ENCODE measurements at places on chromosomes 3 and 15.

DNA sequence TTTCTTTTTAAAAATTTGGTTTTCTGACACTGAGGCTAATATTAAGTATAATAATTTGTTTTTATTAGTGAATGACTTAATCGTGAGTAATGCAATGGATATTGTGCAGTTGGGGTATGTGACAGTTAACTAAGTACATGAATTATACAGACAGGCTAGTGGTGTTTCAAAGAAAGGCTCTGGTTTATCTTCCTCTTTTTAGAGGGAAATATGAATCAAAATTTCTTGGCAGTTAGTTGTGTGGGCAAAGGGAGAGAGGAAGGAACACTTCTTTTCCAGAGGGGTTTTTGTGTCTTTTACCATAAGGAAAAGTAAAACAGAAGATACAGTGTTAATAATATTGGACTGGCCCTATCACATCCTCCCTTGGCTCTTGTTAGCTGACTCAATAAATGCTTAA, 2.7 kb downstream of the ZNF654 start:
- no peak for DNase-seq

DNA sequence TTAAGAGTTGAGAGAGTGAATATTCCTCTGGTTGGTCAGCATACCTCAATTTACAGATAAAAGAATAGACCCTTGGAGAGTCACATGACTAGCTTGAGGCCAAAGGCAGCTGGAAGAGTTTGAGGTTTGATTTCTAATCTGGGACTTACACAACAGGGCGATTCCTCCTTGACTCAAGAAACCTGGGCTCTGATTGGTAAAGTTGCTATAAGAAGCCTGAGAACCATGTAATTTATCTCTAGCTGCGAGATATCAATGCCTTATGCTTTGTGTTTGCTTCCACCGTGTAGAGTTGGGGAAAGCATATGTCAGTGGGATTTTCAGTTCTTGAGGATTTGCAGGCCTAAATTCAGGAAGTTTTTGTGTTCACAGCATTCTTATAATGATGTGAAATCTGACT, 206.0 kb downstream of the KLHL25 start:
- DNase-seq, result no peak

DNA sequence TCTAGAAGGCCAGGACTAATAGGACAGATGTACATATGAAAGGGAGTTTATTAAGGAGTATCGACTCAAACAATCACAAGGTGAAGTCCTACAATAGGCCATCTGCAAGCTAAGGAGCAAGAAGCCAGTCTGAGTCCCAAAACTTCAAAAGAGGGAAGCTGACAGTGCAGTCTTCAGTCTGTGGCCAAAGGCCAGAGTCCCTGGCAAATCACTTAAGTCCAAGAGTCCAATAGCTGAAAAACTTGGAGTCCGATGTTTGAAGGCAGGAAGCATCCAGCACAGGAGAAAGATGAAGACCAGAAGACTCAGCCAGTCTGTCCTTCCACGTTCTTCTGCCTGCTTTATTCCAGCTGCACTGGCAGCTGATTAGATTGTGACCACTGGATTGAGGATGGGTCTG, 11.1 kb upstream of the CELF6 start:
- DNase-seq, result no peak

DNA sequence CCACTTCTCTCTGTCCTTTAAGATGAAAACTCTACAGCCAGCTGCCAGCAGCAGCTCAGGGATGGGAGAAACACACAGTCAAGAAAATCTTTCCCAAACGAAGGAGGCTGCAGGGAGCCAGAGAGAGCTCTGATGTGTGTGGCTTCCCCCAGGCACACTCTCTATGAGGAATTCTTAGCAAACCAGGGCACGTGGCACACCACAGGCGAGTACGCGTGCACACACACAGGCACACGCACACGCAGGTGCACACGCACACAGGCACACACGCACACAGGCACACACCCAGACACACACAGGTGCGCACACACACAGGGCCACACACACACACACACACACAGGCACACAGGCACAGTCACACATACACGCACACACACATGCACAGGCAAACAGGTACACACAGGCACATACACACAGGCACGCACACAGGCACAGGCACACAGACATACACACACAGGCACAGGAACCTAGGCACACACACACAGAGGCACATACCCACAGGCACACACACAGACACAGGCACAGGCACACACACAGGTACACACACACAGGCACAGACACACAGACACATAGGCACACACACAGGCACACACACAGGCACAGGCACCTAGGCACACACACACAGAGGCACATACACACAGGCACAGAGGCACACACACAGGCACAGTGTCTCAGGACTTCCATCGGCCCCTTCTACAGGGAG, 91.5 kb upstream of the ATP2B2 start:
- DNase-seq, result no peak

DNA sequence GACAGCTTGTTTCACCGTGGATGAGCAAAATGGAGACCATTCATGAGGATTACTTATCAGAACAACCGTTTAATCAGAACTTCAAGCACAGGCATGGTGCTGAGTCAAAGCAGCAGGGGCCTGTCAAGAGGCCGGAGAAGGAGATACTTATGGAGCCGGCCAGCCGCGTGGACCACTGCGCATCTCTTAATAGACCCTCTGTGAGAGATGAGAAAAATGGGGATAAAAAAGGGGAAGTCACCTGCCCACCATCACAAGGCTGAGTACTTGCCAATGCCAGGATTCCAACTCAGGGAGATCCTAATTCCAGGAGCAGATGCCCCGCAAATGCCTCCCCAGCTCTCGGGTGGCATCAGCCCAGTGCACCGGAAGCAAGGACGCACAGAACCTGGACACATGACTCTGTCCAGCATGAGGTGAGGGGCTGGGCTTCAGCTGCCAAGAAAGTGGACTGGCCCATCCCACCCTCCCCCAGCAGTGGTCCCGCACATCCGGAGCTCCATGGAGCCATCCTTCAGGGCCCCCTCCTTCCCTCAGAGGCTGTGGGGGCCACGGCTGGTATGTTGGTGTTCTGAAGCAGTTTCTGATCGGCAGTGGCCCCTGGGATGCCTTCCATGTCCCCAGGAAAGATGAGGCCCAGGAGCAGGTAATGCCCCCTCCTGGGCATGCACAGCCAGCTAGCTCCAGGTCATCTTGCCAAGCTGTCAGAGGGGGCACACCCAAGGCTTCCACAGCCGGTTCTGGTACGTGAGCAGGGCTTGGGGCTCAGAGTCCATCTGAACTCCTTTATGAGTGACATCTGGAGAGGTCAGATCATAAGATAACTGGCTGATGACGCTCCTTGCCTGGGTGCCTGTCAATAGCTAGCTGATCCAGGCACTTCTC, 143.8 kb downstream of the ATP10A start:
- no peak for DNase-seq

- no peak for DNase-seq
These were observed 276.0 kb downstream of the SV2B start for GRCh38 chr15:91376038-91376437.

DNA sequence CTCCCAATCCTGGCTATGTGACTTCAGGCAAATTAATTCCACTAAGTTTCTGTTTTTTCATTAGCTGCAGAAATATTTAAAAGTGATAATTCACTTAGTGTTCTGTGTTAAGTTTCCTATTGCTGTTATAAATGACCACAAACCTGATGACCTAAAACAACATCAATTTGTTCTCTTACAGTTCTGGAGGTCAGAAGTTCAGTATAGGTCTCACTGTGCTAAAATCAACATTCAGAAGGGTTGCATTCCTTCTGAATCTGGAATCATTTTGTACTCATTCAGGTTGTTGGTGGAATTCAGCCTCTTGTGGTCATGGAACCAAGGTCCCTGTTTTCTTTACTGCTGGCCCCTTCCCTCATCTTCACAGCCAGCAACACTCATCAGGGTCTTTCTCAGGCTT, 254.1 kb downstream of the CNTN3 start:
- no peak for DNase-seq

DNA sequence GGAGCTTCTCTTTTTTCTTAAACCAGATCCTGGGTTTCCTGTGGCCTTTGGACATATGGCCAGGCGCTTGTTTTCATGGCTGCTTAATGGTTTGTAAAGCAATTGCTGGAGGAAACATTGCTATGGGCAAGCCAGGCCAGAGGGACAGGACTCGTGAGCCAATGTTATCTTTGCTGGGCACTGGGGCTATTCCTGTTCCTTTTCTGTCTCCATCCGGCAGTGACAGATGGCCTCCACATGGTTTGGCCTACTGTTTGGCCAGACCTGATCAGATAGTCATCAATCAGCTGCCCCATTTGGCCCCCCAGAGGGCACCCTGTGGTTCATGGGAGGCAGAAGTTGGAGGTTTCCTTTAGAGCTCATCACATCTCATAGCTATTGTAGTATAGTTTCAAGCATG, 326.1 kb upstream of the ROPN1 start:
- no peak for DNase-seq

DNA sequence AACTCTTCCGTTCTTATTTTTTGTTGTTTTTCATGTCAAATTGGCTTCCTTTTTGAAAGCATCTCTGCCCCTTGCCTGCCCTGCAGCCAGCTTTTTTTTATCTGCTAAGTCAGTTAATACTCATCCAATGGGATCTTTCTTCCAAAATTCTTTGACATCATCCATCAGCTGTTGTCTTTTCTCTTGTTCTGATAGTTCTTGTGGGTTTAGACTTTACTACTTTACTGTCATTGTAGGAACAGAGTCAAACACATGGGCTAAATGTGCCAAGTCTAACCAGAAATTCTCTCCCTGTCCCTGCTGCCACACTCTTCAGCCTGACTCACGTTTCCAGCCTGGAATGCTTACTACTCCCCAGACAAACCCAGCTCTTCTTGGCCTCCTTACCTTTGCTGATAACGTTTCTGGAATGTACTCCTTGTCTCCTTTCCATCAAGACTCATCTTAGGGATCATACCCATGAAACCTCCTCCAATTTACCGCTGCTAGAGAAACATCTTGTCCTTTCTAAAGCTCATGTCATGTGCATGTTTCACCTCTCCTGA, 10.7 kb upstream of the VPS8 start:
- DNase-seq, result no peak

- no peak for DNase-seq
These were observed 144.6 kb upstream of the MEF2A start for GRCh38 chr15:99421172-99421656.

DNA sequence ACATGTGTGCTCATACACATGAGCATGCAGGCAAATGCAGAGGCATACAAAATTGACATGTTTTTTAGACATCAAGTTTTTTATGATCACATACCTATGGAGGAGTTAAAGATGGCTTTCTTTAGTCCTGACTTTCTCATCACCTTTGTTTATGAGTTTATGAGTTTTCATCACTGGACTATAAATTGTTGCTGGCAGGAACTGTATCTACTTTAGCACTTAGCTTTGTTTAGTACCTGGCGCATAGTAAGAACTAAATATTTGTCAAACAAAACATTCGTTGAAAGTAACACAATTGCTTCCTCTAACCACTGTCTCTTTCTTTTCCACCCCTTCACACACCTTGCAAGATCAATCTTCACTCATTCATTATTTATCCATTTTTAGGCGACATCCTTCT, 182.6 kb downstream of the SUCNR1 start:
- DNase-seq, result no peak

- no peak for DNase-seq
These were observed 9.3 kb downstream of the FOXL2 start for GRCh38 chr3:138937690-138938055.

DNA sequence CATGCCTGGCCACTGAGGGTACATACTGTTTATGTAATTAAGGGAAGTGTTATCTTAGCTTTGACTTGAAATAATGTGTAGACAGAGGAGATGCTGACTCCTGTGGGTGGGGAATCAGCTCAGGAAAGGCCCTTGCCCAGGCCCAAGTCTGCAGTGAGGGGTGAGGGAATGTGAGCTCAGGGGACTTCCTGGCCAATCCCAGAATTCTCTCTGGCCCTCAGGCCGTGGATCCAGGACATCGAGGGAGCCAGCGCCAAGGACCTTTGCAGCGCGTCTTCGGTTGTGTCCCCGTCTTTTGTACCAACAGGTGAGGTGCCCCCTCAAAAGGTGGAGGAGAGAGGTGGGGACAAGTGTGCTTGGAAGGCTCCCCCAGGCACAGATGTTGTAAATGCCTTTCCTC, 6.4 kb downstream of the CIB1 start:
- no peak for DNase-seq

DNA sequence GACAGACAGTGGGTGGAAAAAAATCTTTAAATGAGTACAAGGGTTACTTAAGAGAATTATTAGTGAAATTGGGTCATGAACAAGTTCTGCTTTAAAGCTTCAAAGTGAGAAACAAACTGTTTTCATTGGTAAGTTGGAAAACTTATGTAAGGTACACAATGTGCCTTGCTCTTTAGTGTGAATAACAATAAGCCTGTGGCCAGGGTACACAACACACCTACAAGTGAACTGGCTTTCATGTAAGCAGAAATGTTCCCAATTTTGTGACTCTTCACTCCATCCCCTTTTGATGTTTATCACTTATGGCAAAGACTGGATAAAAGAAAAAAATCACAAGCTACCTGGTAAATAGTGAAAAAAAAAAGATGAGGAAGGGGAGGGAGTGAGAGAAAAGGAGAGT, 253.7 kb downstream of the ZBTB20 start:
- no peak for DNase-seq

DNA sequence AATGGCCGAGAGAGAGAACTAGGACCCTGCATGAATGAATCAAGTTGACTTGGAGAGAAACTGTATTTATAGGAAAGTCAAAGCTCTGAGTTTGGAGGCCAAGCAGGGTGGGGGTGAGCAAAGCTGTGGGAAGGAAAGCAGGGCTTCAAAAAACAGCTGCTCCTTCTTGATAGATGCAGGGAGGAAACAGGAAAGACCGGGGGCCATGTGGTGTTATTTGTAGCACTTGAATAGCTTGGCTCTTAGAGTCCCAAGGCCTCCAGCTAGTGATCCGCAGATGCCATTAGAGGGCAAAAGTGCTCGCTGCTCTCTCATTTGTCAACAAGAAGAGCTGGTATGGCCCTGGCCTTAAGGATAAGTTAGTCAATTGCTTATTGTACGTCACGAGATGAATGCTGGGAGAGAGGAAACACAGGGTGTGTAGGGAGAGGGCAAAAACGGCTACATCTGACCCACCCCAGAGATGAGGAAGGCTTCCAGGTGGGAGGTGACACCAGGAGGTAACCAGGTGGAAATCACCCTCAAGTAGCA, at the start of gene ALG1L2:
Gene ALG1L2 (plus strand): TSS at position 481 of the 531 bp plus-strand sequence. CDS start 186 bp downstream, outside the sequence.
- no peak for DNase-seq

DNA sequence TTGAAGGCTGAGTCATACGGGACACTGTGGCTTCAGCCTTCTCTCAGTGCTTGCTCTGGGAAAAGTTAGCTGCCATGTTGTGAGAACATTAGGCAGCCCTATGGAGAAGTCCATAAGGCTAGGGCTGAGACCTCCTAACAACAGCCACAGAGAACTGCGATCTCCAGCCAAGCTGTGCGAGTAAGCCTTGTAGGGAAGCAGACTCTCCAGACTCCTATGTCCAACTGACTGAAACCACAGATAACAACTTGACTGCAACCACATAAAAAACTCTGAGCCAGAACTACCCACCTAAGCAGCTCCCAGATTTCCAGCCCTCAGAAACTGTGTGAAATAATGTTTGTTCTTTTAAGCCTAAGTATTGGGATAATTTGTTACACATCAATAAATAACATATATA, 40.7 kb downstream of the DENND6A start:
- DNase-seq, result no peak

- DNase-seq, result no peak
These were observed 39.5 kb downstream of the TNIK start for GRCh38 chr3:171420667-171421066.

GRCh38 chr3:58665405-58665804, 1.2 kb downstream of the FAM3D start:
- no peak for DNase-seq

Measured in GM13977 (cell line).